RCC 7860 (cell line): ENCODE measurements at places on chromosomes 11 and 22.
A peak's percentile ranks its signal among the peaks of the same experiment; 100 is the strongest.

GRCh38 chr11:19407677-19408270, 167.0 kb upstream of the E2F8 start:
- DNase-seq = no peak

- no peak for DNase-seq
Observed at GRCh38 chr22:45597460-45598192, 74.0 kb upstream of the ATXN10 start.

DNA sequence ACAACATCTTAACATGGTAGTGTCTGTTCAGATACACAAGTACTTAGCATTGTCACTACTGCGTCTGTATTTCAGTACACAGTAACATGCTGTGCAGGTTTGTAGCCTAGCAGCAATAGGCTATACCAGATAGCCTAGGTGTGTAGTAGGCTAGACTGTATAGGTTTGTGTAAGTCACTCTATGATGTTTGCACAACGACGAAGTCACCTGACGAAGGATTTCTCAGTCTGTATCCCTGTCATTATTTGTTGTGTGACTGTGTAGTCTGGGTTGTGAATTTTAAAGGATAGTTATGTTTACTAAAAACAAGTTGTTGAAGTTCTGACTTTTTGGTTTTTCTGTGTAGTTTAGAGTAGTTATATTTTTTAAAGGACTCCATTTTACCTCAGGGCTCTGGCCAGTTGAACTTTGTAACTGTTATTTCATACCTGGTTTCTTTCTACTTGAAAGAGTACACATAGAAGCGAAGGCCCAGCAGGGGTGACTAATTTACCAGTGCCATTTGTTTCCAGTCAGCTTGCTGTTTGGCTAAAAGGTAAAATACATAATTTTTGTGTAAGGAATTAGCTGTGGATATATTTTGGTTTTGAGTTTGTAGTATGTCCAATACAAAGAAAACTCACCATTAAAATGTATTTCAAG, 72.3 kb downstream of the PPP6R3 start:
- DNase-seq = no peak

- no peak for DNase-seq
Observed at GRCh38 chr22:32205974-32206773, 1.3 kb upstream of the RFPL2 start.

- DNase-seq = peak; percentile 99
Observed at GRCh38 chr11:67373648-67374570, 511 bp upstream of the CLCF1 start.
